Stimulated activated CD4-positive, alpha-beta T cell treated with anti-CD3 and anti-CD28 coated beads, Interleukin-12 subunit alpha, Interleukin-12 subunit beta, amount 100 ng/mL, for 48 hours (primary cell): ENCODE measurements at places on chromosomes 11 and 22.

GRCh38 chr11:77208535-77208934, 80.5 kb downstream of the MYO7A start:
- no peak for DNase-seq

GRCh38 chr22:26670459-26670858, 13.1 kb downstream of the MIAT start:
- DNase-seq = no peak

GRCh38 chr22:23547818-23548500, 32.1 kb downstream of the IGLL1 start:
- DNase-seq = no peak

GRCh38 chr22:36326178-36327161, 61.3 kb downstream of the MYH9 start:
- no peak for DNase-seq

DNA sequence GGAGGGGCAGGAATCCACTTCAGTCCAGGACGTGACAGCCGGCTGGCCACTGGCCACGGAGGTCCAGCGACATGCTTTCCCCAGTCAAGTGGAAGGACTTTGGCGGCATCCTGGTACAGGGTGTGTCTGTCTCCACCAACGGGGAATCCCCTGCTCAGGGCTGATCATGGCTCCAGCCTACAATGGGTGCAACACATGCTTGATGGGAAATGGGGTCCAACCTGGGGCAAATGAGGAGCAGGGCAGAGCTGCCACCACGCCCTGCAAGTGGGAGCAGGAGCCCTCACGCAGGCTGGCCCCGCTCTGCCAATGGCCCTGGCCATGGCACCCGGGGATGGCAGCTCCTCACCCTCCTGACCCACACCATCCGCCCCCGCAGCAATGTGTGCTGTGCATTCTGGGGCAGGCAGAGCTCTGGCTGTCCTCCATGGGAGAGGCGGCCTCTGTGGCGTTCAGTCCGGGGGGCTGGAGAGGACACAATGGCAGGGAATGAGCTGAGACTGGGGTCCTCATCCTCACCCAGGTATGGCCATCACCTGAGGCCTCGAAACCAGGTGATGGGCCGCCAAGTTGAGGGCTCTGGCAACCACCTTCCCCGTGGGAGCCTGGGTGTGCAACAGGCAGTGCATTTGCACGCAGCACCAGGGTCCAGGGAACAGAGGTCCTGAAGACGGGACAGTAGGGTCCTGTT, 5.8 kb upstream of the SEPTIN5 start:
- DNase-seq = no peak

DNA sequence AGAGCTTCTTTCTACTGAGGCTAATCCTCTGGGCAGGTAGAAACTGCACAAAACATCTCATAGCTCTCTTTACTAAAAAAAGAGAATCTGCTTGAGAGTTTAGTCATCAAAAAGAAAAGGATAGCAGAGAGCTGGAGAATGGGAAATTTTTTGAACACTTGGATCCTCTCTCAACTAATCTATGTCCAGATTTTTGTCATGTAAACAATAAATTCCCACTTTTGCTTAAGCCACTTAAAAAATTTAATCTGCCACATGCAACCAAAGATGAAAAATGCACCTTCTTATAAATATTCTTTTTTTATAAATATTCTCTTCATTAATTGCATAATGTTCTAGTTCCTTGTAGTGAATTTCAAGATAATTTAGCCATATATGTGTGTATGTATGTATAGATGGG, 10.5 kb downstream of the OR5D16 start:
- DNase-seq = no peak

- DNase-seq = no peak
Measured at GRCh38 chr11:96242191-96242847, 100.7 kb downstream of the MAML2 start.

DNA sequence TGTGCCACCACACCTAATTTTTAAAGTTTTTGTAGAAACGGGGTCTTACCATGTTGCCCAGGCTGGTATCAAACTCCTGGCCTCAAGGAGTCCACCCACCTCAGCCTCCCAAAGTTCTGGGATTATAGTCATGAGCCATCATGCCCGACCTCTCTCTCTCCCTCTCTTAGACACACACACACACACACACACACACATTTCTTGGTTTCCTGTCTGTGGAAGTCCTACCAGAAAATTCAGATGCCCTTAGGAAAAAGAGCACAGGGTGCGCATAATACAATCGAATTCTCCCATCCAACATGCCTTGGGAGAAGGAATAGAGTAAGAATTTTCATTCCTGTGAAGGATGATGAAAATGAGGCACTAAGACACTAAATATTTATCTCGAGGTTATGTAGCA, 10.4 kb downstream of the MICAL3 start:
- no peak for DNase-seq

DNA sequence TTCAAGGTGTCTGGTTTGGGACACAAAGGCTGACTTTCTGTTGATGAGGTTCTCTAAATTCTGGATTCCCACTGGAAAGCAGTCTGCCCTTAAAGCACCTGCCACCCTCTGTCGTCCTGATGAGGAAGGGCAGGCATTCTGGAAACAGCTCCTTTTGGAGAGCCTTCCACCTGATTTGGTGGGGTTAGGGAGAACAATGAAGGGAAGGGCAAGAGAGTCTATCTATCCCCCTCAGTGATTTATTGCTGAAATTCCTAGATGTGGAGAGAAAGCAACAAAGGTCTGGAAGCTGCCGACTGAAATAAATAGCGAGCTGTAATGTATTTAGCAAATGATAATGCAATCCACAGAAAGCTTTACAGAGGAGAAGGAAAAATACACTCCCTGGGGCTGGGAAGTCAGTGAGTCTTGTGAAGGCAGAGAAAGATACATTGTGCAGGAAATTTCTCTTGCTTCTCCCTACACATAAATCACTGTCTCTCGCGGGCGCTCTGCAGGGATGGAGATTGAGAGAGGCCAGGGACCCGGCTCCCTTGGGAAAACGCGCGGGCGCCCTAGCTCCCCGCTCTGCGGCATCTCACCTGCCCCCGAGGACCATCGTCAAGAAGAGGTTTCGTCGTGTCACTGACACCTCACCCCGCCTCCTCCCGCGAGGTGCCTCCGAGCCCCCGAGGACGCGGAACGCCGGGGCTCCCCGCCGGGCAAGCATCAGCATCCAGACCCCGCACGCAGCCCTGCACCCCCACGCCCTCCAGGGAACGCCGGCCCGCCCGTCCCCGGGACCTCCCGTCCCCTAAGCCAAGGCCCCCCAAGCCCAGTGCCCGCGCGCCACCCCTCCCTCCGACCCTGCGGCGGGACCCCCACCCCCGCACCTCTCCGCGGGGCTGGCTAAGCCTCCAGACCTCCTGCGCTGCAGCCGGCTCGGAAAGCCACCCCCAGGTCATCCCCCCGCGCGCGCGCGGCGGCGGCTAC, 673 bp downstream of the CDON start:
- peak; percentile 5 for DNase-seq

DNA sequence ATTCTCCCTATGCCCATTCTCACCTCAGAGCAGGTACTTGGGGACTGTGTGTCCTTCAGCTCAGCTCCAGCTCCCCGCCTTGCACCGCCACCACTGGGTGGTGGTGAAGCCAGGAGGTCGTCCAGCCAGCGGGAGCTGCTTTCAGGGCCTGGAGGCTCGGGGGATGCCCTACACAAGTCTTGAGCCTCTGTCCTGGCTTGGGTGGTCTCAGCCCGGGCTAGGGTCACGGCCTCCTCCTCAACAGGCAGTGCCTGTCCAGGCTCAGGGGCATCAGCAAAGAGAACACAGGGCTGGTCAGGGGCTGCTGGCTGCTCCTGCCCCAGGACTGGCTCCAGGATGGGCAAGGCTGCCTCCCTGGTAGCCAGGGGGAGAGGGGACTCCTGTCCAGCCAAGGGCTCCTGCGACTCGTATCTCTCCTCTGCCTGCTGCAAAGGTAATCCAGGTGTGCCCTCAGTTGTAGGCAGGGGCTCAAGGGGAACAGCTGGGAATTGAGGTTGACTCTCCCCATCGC, 12.2 kb downstream of the TNKS1BP1 start:
- DNase-seq = no peak
